ENCODE measurements at places on chromosomes 16 and 17.

GRCh38 chr16:12024429-12024828 is 47.9 kb downstream of the SNX29 start:
- no peak for DNase-seq

DNA sequence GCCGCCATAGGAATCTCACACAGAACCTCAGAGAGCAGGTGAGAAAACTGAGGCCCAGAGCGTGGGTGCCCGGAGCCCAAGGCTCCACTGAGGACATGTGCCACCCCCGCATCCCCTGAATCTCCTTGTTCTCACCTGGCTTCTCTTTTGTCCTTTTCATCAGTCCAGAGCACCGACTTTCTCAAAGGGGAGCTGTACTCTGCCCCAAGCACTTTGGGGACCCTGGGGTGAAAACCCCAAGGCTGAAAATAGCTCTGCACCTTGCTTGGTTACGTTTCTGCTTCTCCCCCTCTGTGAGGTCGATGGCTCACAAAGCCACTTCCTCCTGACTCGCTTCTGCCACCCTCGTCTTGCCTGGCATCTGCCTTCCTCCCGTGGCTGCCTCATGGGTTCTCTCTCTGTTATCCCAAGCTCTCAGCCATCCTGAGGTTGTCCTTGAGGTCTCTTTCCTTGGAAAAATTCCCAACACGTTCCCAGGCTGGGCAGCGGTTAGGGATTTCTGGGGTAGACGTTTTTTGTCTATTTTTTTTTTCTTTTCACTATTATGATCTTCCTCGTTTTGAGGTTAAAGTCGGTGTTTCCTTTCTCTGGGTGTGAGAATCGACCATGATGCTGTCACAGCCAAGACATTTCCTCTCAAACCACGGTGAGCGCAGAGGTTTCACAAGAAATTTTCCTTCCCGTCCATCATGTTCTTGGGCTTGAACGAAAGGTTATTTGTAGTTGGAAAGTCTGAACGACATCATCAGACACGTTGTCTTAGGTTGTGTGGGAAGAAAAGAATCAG is 37.2 kb downstream of the IRF8 start:
- no peak for DNase-seq

DNA sequence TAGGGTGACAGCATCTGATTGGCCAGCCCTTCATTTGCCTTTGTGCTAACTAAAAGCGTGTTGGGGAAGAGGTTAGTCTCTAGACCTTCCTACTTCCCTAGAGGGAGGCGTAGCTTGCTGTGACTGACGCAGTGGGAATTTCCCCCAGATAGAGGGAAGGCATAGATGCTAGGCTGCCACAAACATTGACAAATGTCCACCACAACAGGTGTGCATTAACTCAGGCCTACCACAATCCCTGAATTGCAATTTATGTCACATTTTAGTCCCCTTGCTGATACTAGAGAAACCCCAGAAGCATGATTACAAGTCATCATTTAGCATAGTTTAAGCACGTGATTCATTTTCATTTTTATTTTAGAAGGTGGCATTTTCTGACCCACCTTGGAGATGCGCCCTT is 76.3 kb upstream of the WSB1 start:
- no peak for DNase-seq

- no peak for DNase-seq
Observed at GRCh38 chr17:82303944-82304808, 13.2 kb downstream of the CD7 start.
